ENCODE measurements at places on chromosomes 11 and 22.

DNA sequence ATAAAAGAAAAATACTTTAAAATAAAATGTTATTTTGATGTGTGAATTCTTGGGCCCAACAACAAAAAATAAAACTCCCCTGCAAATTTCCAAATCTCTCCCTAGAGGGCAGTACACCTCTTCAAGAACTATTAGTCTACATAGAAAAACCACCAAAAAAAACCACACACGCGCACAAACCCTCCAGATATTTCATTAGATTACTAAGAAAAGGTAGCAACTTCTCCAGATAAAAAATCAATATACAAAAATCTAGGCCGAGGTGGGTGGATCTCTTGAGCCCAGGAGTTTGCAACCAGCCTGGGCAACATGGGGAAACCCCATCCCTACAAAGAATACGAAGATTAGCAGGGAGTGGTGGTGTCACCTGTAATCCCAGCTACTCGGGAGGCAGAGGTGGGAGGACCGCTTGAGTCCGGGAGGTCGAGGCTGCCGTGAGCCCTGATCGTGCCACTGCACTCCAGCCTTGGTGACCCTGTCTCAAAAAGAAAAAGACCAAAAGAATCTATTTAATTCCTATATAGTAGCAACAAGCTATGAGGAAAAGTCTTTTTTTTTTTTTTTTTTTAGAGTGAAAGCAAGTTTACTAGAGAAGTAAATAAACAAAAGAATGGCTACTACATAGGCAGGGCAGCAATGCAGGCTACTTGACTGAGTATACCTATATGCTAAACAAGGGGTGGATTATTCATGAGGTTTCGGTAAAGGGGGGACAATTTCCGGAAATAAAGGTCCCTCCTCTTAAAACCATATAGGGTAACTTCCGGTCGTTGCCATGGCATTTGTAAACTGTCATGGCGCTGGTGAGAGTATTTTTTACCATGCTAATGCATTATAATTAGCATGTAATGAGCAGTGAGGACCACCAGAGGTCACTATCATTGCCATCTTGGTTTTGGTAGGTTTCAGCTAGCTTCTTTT, 13.1 kb downstream of the B3GNT6 start:
- peak; percentile 94 for DNase-seq

DNA sequence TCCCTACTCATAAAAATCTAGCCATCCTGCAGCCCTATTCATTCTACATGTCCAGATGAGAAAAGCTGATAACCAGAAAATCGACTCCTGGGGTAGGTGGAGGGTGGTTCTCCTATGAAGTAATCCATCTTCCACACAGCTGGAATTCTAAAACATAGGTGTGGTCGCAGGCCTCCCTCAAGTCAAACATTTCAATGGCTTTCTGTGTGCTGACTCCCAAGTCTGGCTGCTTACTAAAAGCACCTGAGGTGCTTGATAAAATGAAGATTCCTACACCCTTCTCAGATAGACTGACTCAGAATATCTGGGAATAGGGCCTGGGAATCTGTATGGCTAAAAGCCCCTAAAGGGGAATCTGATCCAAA, 26.1 kb downstream of the IRAG1 start:
- no peak for DNase-seq

DNA sequence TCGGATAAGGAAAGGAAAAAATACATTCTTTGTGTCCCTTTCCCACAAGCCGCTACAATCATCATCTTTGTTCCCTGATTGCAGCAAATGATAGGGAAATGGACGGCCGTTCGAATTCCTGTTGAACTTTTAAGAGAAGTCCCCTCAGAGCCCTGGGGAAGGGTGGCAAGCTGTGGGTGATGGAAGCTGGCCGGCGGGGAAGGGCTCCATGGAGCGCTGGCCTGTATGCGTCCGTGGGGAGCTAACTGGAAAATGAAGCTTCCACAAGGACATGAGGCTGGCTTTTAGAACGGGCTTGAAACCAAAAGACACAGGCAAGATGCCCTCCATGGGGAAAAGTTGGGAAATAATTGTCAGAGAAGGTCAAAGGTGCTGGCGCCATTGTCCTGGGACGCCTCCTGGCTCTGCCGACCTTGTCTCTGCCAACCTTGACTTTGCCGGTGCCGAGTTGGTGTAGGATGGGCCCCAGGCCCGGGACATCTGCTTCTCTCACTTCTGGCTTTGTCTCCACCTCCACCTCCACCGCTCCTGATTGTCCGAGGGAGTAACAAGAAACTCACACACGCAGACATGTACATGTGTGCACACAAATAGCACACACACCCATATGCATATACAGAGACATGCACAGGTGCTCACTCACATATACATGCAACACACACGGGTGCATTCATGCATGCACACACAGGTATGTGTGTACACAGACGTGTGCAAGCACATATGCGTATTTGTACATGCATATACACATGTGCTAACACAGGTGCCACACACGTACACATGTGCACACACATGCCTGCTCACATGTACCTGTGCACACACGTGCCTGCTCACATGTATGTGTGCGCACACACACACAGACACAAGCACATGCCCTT, 14.5 kb upstream of the PPARA start:
- DNase-seq, result no peak

GRCh38 chr11:100984668-100985067, 144.9 kb downstream of the PGR start:
- DNase-seq, result no peak

DNA sequence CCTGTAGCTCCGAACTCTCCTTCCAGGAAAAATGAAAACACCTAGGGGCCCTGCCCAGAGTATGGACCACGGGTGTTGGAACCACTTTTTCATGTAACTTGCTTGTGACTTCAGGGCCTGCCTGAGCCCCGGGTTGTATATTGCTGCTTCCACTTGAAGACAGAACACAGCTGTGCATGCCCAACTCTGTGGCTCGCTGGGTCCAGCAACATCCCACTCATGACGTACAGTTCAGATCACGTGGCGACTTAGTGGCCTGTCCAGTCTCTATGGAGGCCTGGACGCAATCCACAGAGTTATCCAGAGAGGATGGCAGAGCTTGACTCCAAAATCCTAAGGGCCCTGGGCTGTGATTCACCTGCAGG, 6.8 kb downstream of the C11orf21 start:
- no peak for DNase-seq

- DNase-seq, result no peak
Measured at GRCh38 chr11:74506823-74507222, 13.3 kb upstream of the LIPT2 start.

- no peak for DNase-seq
Measured at GRCh38 chr22:23604939-23605712, 25.0 kb upstream of the IGLL1 start.

DNA sequence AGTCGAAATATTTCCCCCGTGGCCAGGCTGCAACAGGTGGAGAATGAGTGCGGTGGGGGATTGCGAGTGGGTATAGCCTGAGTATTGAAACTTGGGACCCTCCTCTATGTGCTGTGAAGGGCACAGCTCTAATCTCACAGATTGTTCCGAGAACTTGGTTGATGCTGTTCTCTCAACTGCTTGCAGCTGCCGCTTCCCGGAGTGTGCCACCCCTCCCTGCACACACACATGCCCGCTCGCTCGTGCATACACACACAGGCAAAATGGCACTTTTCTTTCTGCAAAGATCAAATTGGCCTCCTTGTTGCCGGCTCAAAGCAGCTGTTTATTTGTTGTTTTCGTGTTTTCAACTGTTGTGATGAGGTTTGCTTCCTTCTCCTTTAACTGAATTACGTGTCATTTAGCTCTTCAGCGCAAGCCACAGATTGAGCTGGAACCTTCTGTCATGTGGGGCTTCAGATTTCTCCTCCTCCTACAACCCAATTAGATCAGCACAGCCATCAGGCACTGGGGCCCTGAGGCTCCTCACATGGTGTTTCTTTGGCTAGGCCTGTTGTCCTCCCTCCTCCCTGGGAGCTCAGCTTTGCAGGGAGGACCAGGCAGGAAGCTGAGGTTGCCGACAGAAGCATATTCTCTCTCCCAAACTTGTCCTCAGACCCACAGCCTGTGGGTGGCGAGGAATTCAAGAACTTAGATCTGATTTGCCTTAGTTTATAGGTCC, 13.9 kb upstream of the B3GAT1 start:
- no peak for DNase-seq

- DNase-seq, result no peak
Measured at GRCh38 chr22:50004918-50005317, 7.6 kb downstream of the IL17REL start.

DNA sequence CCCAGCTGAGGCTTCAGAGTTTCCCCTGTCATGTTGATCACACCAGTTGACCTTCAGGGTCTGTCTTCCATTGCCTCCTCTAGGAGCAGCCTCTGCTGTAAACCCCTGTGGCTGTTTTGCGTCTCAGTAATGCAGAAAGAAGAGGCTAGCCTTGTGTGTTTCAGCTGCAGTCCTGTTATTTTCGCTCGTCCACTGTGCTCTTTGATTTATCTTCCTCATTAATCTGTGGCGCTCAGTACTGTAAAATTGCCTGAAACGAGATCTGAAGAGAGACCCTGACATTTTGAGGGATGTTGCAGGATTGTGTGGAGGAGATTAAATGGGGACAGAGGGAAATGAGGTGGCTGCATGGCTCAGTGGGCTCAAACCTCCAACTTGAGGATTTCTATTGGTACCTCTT, 163.7 kb downstream of the DBX1 start:
- no peak for DNase-seq

- peak; percentile 42 for DNase-seq
Measured at GRCh38 chr11:75313513-75314272, 37.8 kb downstream of the ARRB1 start.

DNA sequence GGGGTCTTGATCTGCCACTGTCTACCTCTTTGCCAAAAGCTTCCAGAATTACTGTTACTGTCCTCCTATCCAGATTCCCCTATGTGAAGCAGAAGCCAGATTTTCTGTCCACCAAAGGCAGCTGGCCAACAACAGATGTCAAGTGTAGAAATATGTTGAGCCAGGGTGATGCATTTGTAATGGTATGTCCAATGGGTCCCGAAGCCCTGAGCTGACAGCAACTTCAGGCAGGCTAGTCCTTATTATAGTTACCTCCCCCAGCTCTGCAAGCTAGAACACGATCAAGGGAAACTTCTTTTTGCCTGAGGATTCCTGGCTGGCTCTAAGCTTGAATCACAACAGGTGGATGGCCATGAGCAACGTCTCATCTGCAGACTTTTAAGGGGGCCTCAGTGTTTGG, 10.2 kb downstream of the PAMR1 start:
- DNase-seq, result no peak

DNA sequence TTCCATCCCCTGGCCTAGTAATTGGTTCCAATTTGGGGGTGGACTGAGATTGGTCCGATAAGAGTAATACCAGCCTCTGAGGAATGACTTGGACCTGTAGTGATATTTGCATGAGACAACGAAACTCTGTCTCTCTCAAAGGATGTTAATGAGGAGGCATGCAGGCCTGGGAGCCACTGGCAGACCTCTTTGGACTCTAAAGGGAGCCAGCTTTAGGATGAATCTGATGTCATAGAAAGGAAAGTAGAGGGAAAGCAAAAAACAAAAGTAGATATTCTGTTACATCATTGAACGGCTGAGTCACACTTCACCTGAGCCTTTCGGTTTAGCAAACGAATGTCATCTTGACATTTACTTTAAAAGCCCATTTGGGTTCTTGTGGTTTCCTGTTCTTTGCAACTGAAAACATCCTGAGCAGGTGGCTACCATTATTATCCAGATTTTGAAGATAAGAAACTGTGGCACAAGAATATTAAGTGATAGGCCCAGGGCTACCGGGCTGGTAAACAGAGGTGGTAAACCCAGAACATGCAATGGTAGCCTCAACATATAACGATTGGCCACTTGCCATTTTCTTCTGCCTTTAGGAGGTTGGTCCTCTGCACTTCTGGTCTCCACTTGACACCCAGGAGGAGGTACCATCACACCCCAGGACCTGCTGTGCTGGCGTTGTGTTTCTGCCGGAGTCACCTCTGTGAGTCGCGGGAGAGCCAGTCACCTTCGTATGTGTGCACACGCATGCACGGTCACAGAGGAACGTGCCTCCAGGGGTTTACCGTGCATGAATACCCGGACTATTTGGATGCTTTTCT, 42.7 kb downstream of the RTL6 start:
- DNase-seq, result no peak

GRCh38 chr22:31080848-31081649, at the start of gene SMTN:
Gene SMTN (plus strand): TSS chr22:31081318. CDS start chr22:31083259, 1,941 bp downstream.
- peak; percentile 96 for DNase-seq

- DNase-seq, result no peak
Measured at GRCh38 chr11:20351136-20351535, 12.4 kb upstream of the HTATIP2 start.

DNA sequence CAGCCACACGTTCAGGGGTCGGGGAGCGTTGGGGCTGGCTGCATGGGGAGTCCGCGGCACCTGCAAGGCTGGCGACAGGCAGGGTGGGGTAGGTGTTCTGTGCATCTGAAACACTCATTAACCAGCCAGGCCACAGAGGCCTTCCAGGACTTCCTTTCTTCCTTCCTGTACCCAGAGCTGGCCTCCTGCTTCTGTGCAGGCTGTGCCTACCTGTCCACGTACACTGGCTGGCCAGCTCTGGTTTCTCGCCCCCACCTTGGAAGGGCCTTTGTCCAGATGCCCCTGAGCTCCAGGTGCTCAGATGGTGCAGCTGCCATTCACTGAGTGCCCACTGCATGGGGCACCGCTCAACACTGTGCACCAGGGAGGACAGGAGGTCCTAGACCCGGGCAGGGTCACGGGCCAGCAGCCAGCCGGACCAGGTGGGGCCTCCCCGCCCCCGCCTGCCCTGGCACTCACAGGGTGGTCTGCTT, 15.9 kb downstream of the TTLL12 start:
- DNase-seq, result no peak

DNA sequence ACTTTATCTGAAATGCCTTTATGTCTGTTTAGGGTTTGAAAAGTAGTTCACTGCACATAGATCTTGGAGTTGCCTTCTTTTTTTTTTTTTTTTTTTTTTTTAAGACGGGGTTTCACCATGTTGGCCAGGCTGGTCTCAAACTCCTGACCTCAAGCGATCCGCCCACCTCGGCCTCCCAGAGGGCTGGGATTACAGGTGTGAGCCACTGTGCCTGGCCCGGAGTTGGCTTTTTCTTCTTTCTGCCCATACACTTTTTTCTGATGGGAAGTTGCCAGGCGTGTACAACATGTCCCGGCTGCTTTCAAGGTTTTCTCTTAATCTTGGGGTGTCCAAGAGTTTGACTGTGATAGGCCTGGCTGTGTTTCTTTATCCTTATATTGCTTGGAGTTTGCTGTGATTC, 12.9 kb upstream of the GNB1L start:
- DNase-seq, result no peak

- DNase-seq, result no peak
Measured at GRCh38 chr11:71940561-71941219, 11.8 kb downstream of the RNF121 start.

DNA sequence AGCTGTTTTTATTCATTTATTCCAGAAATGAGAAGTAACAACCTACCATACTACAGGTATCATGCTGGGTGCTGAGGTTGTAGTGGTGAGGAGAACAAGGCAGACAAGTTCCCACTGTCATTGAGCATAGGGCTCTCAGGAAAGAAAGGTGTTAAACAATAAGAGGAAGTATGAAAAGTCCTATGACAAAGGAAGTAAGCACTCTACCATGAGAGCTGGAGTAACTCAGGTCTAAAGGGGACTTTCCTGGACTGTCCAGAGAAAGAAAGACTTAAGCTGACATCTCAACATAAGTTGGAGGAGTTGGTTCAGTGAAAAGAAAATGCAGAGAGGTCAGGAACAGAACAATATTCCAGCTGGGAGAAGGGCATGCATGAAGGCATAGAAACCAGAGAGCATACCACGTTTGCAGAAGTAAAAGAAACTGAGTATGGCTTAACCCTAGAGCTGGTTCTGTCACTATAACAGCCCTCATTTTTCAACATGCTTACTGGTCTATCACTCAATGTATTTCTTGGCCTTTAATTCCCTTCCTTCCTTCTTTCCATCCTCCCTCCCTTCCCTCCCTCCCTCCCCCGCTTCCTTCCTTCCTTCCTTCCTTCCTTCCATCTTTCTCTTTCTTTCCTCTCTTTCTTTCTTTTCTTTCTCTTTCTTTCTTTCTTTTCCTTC, 137.8 kb upstream of the BDNF start:
- DNase-seq, result no peak
